Left kidney (tissue), 8 donors: ENCODE measurements at places on chromosomes 3 and 15. TPM values are rescaled to one million over a fixed set of nuclear protein-coding genes. Genes with fewer than 3 reads are reported as not detected.

The SOX2 gene
- polyA plus RNA-seq = 0.30 TPM

The FEZF2 gene
- not detected for polyA plus RNA-seq

The DCLK3 gene
- polyA plus RNA-seq = 0.86 TPM

The GPR160 gene
- polyA plus RNA-seq = 26.2 TPM

The SGO1 gene
- 14.1 TPM for polyA plus RNA-seq

The C3orf85 gene
- 17.9 TPM for polyA plus RNA-seq

DNA sequence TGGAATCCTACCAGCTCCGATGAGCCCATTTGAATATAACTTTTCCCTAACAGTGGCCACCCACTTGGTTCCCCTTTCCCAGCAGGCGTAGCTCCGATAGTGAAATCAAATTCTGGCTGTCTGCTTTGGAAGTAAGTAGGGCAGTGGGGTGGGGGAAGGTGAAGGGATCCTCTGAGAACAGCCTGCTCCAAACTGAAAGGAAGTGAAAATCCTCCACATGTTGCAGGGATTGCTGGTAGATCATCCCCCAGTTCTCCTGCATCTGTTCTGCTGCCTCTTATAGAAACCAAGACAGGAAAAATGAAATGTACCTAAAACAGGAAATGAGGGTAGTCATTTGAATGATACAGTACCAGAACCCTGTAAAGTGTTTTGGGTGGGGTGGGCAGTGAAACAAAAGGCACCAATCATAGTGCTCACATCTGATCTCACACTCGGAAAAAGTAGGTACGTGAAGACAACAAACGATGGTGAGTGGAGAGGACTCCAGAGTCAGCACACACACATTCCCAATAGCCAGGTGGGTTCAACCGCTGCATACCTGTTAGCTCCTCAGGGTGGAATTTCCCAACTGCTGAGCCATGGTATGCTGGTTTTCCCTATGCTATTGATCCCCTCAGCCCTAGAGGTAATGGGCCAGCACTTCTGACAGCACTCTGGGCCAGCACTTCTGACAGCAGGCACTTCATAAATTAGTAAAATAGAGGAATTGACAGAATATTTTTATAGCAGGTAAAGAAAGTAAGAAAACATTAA is 304.9 kb upstream of the ADAMTS9 start:
- no peak for DNase-seq

DNA sequence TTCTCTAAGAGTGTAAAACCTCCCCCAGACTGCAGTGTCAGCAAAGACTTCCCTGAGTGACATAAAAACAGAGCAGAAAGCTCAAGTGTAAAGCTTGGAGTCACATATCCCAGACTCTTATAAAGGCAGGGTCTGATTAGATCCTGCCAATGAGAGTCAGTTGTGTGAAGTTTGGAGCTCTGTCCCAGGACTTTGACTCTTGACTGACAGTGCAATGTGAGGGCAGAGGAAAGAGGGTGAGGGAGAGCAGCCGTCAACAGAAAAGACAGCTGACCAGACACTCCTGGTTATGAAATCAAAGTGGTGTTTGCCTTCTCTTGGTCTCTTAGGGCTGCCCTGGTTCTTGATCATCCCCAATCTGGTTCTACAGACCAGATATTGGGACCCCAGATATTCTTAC is 393.2 kb downstream of the ERC2 start:
- DNase-seq = no peak

- no peak for DNase-seq
Observed at GRCh38 chr3:129132097-129132866, 10.7 kb upstream of the RAB43 start.

- no peak for DNase-seq
Observed at GRCh38 chr15:87669846-87670245, 586.7 kb downstream of the NTRK3 start.

- DNase-seq = no peak
Observed at GRCh38 chr15:87312221-87312620, 944.3 kb downstream of the NTRK3 start.

- no peak for DNase-seq
Observed at GRCh38 chr15:65902373-65902772, 33.1 kb downstream of the RAB11A start.
